CD4-positive, alpha-beta memory T cell (primary cell): ENCODE measurements at places on chromosomes 4 and X. TPM values are rescaled to one million over a fixed set of nuclear protein-coding genes. Genes with fewer than 3 reads are reported as not detected.

The NAA11 gene
- not detected for total RNA-seq

The PPP1R2C gene
- not detected for total RNA-seq

The MGST2 gene
- total RNA-seq: 1.5 TPM

The PAGE2B gene
- 1.0 TPM for total RNA-seq

The ITIH6 gene
- total RNA-seq: not detected

The RCHY1 gene
- total RNA-seq: 36.6 TPM

The ETDB gene
- total RNA-seq: not detected

The MAP3K15 gene
- not detected for total RNA-seq

The AFM gene
- not detected for total RNA-seq

The NKRF gene
- total RNA-seq: 13.0 TPM

The ADH4 gene
- not detected for total RNA-seq

The SSX2B gene
- total RNA-seq: not detected

The F8A1 gene
- 58.2 TPM for total RNA-seq

The WDR17 gene
- 0.26 TPM for total RNA-seq

The GAB3 gene
- 15.6 TPM for total RNA-seq

The SMIM10L2A gene
- 3.1 TPM for total RNA-seq

The PAGE5 gene
- 0.70 TPM for total RNA-seq

The KIF4A gene
- 0.08 TPM for total RNA-seq

The SPIN2B gene
- 16.6 TPM for total RNA-seq

The TNMD gene
- not detected for total RNA-seq
